ENCODE measurements at places on chromosomes 16 and 17.
A peak's percentile ranks its signal among the peaks of the same experiment; 100 is the strongest.

DNA sequence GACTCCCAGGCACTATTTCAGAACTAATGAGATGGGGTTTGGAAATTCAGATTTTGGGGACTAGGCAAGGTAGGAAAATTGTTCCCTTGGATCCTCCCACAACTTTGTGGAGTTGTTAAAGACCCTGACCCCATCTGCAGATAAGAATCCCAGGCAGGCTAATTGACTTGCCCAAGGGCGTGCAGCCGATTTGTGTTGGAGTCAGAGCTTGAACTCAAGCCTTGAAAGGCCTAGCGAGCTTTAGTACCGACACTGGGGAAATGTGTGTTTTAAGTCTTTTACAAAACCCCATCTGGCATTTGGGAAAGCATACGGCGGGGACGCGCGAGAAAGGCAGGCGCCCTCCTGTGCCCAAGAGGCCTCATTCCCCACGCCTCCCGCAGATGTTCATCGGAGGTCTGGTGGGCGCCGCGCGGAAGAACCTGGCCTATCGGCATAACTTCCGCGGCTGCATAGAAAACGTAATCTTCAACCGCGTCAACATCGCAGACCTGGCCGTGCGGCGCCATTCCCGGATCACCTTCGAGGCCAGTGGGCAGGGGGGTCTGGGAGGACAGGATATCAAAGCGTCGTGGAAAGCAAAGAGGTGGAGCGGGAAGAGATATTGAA lies 4.3 kb downstream of the CNTNAP1 start:
- peak; percentile 49 for DNase-seq

DNA sequence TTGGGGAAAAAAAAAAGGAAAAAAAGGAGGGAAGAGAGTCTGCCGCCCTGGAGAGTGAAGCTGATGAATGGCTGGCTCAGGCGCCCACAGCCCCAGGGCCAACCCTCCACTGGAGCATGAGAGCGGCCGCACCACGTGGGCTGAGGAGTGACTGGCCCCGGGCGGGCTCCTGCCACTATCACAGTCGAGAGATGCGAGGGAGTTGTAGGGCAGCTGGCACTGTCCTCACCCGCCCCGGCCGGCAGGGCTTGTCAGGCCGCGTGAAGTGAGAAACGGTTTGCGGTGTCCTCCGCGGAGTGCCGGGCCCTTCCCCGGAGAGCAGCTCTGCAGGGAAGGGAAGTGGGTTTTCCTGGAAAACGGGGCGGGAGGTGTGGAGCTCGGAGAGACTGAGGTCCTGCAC lies 45.9 kb downstream of the JPH3 start:
- DNase-seq: no peak

- peak; percentile 94 for DNase-seq
These were observed 843 bp downstream of the TP53 start for GRCh38 chr17:7686222-7687071.

DNA sequence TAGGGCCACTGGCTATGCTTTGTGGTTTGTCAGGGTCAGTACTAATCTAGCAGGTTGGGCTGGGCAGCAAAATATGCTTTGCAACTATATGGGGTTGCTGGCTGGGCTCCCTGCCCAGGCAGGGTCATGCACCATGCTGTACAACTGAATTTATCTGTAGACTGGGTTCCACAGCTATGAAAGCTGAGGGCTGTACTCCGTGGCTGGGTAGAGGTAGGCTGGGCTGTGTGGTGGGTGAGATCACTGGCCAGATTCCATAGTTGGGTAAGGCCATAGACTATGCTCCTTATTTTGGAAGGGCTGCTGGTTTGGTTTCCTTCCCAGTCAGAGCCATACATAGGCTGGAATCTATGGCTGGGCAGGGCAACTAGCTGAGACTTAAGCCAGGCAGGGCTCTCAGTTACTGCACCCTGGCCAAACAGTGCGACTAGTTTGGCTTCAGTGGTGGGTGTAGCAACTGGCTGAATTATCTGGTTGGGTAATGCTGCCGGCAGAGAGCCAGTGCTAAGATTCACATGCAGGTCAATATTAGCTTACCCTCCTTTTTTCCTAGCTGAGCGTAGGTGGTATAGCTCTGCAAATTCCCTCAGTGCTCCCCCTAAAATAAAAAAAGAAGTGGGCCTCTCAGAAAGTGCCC lies 769.1 kb upstream of the CDH8 start:
- no peak for DNase-seq

GRCh38 chr17:72053036-72053435 lies 67.8 kb upstream of the SOX9 start:
- DNase-seq: no peak

DNA sequence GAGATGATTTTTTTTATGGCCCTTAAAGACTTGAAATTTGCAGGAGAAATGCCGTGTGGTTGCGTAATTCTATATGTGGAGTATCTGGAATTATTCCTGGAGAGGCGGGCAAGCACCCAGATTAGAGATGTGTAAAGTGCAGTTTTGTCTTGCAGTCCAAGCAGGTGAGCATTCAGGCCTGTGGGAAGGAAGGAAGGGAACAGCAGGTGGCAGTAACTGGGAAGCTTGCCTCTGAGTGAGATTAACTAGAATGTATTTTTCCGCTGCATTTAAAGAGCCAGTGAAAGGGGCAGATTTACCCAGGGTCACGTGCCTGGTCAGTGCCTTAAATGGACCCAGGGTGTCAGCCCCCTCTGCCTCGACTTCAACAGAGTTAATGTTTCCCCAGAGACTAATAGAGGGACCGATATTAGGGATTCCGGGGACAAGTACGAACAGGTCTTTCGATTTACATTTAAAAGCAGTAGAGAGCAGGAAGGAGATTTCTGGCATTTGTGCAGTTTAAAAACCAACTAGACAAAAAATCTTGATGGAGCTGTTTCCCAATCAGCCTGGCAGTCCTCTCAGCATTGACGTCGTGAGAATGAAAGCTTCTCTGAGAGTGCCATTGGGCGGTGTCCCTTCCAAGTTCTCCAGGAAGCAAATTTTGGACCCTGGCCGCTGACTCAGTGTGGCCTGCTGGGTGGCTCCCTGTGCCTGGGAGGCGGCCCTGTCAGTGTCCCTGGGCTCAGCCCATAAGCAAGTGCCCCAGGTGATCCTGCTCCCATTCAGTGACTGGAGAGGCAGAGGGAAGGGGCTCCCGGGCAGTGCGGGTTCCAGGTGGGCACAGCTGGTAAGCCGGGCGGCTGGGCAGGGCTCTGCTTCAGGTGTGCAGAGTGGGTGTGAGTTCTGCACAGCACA lies 38.2 kb downstream of the KSR1 start:
- DNase-seq: peak; percentile 62

- no peak for DNase-seq
These were observed 13.6 kb upstream of the PYY start for GRCh38 chr17:43967251-43967875.

- no peak for DNase-seq
These were observed 17.5 kb downstream of the HELZ start for GRCh38 chr17:67227488-67227887.

DNA sequence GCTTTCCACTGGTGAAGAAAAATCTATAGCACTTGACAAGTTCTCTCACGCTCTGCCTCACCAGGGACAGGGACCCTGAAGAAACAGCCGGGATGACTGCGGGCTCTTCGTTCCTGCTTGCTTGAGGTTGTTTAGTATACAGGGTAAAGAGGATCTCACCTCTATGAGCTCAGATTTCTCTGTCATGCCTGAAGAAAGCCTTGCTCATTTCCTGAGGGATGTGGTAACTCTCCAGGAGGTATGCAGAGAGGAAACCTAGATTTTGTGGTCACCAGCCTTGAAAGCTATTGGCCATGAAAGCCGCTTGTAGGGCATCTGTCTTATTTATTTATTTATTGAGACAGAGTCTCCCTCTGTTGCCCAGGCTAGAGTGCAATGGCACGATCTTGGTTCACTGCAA lies 23.2 kb downstream of the USP43 start:
- no peak for DNase-seq

- DNase-seq: no peak
These were observed 58.6 kb downstream of the WSB1 start for GRCh38 chr17:27352448-27353032.
